ENCODE measurements at places on chromosomes 11 and 22.

GRCh38 chr22:41883400-41883799, 31.5 kb downstream of the SHISA8 start:
- no peak for DNase-seq

DNA sequence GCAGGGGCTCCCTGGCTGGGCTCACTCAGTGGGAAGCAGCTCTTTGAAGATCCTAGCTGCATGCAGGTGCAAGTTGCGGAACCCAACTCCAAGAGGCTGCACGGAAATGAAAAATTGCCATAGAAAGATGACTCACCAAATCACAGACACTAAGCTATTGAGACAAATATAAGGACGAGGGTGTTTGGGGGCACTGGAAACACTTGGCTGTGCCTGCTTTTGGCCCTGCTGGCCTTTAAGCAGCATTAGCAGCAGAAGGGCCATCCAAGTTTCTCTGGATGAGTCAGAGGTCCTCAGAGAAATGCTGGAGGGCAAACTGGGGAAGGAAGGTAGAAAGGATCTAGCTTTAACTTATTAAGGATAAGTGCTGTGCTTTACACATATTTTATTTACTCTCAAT, 282.3 kb downstream of the KIRREL3 start:
- no peak for DNase-seq

DNA sequence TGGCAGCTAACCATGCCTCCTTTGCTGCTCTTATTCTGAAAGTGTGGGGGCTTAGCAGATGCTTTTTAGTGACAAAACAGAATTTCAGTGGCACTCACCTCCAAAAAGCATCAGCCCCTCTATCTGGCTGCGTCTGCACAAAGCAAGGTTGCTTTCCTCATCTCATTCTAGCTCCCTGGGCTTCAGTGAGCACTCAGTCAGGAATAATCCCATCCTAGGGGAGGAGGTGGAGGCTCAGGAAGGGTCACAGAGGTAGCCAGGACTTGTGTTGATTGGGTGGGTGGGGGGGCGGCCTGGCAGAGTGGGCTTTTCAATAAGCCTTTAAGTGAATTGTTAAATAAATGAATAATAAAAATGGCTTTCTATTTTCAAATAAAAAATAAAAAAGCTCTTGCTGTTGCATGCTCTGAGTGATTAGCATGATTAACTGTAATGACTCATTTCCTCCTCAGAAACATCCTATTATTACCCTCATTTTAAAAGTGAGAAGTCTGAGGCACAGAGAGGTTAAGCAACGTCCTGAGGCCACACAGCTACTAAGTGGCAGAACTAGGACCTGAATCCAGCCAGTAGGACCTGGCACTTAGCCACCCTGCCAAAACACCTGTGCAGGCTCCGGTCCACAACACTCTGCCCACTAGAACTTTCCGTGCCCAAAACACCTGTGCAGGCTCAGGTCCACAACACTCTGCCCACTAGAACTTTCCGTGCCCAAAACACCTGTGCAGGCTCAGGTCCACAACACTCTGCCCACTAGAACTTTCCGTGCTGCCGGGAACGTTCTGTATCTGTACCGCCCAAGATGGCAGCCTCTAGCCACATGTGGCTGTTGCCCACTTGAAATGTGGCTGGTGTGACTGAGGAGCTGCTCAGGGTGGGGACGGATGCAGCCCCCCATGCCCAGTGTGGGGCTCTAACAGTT, 5.5 kb downstream of the B3GAT1 start:
- no peak for DNase-seq

DNA sequence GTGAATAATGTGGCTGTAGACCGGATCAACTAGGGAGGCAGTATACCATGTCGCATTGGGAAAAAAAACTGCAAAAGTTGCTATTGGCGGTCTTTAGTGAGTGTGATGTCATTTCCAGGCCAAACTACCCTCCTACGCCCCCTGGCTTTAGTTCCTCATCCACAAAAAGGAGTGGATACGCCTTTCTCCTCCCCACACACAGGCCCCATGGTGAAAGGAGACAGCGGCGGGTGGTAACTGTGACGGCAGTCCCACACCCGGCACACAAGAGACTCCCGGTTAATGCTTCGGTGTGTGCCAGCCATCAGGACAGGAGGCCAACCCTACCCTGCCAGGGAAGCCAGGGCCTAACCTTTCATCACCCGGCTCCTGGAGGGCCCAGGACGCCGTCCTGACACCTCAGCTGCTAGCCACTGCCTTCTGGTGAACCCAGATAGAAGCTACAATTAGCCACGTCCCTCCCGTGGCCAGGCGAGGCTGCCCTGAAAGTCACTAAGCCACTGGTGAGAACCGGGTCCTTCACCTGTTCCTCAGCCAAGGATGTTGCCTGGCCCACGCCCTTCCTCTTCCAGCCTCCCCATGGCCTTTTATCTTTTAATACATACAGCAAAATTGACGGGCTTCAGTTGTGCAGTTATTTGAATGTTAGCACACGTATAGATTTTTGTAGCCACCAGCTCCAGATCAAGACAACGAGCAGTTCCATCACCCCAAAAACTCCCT, 10.8 kb downstream of the TP53I11 start:
- no peak for DNase-seq

DNA sequence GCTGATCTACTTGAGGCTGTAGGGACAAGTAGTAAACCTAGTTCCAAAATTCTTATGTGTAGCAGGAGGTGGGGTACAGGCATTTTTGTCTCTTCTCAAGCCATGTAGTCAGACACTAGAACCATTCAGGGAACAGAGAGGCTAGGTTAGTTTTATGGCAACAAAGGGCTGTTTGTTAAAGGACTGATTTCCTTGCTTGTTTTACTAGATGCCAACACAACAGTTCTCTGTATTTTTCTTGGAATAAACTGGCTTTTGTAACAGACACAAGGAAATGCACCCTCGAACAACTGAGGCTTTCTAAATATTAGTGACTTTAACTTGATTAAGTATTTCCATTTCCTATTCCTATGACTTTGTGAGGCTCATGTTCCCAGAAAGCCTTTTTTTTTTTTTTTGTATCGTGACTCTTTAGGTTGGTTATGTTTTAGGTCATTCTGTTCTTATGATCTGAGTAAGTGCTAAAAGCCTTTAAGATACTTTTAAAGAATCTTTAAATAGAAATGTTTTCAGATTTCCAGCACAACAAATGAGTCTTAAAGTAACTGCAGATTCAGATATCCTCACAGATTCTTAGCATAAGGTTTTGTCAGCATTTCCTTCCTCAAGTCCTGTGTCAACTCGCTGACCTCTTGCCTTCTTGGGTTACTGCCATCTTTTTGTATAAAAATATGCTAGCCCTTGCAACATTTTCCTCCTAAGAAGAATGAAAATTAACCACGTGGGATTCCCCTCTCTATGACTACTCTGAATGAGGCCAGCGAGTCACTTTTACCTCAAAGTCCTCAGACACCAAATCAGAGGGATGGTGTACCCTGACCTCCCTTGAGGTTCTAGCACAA, 92.5 kb downstream of the CCDC83 start:
- no peak for DNase-seq

DNA sequence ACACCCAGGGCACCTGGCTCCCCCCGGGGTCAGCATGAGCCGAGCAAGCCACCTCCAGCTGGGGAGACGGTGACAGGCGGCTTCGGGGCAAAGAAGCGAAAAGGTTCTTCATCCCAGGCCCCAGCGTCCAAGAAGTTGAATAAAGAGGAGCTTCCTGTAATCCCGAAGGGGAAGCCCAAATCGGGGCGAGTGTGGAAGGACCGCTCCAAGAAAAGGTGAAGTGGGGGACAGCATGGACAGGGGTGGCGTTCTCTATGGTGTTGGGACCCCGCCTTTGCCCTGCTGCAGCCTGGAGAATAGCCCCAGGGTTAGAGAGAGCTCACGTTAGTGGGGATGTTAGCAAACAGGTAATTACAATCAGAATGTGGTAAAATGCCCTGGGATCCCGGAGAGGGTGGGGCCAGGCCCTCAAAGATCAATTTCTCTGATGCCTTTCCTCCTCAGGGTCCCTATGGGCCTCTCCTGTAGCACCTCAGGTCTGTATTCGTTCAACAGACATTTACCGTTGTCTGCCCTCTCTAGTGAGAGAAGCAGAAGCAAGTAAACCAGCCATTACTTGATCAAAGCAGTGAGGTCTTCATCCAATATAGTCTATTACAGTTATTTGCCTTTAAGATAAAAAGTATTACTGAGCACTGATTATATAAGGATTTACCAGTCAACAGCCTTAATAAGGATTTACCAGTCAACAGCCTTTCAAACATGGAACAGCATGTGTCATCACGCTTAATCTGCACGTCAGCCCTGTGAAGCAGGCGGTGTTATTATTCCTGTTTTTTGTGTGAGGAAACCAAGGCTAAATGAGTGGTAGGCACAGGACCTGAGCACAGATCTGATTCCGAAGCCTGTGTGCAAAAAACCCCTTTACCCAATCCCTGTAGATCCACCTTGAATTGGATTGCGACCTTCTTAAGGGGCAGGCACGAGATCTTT, 1.0 kb downstream of the CCDC86 start:
- DNase-seq, result no peak

- DNase-seq, result no peak
Observed at GRCh38 chr22:49627217-49628181, 200.2 kb downstream of the BRD1 start.

DNA sequence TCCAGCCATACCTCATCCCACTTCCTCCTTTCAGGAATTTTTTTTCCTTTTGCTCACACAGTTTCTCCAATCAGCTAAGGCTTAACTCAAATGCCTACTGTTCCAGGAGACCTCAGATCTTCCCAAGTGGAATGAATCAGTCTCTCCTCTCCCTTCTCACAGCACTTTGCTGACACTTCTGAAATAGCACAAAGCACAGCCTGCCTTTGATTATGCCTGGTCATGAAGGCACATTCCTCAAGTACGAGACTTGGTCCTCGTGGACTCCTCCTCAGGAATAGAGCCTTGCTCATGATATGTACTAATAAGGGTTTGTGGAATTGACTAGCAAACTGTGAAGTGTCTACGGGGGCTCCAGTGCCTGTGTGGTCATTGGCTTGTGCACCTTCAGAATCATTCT, 176.7 kb upstream of the TENM4 start:
- DNase-seq, result no peak

GRCh38 chr11:114914231-114915005, 236.1 kb downstream of the NXPE2 start:
- DNase-seq, result no peak

DNA sequence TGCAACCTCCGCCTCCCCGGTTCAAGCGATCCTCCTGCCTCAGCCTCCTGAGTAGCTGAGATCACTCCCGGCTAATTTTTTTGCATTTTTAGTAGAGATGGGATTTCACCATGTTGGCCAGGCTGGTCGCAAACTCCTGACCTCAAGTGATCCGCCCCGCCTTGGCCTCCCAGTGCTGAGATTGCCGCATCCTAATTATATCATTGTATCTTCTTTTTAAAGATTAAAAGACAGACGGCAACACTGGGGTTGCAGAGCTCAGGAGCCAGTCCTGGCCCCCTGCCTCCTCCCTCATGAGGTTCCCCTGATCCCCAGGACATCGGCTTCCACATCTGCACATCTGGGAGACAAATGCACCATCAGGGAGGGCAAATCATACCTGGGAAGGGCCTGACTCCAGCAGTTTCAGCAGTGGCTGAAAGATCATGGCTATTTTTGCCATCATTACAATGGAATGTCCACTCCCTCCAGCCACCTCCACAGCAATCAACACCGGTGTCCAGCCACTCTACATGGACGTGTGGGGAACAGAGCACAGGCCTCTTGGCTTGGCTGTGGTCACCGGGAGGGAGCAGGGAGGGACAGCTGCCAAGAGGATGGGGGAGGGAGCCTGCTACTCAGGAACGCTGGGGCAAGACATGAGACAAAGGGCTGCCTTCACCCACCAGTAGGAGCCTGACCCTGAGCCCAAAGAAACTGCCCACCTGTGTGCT, 9.2 kb upstream of the CELSR1 start:
- DNase-seq, result no peak

DNA sequence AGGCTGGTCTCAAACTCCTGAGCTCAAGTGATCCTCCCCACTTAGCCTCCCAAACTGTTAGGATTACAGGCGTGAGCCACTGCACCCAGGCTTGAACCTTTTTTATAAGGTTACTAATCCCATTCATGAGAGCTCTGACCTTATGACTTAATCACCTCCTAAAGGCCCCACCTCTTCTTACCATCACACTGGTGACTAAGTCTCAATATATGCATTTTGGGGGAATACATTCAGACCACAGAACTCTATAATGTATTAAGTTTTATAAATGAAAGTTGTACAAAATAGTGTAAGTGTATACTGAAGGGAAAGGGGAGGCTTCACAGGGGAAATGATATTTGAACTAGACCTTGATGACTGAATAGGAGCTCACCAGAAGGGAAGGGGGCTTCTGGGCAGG, 28.4 kb upstream of the RBFOX2 start:
- no peak for DNase-seq

- DNase-seq, result no peak
Observed at GRCh38 chr11:103940551-103940950, 95.9 kb upstream of the DDI1 start.

DNA sequence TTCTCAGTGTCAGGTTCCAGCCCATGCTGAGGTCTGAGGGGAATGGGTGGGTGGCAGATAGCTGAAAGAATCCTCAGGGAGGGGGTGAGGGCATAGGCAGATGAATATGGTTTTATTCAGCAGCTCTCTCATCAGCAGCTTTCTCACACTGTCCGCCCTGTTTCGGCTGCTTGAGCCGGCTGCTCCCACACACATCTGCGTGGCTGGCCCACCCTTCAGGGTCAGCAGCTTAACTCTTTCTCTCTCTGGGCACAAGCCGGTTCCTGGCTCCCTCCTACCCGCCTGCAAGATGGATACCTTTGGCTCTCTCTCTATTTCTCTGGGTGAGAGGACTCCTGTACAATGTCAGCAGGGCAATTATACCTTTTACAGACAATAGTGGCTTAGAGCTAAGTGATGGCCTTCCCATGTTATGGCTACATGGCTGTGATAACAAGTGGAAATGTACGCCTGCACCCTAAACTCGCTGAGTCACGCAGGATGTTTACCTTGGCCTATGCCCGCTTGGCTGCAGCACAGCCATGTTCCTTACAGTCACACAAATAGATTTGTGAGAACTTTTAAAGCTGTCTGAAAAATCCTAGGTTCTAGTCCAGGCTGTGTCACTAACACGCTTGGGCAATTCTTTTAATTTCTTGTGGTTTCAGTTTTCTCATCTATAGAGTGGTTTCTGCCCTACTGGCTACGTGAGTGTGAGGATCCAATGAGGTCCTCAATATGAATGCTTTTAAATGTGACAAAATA, 4.1 kb downstream of the MMP20 start:
- DNase-seq, result no peak

All from stimulated activated CD4-positive, alpha-beta T cell treated with anti-CD3 and anti-CD28 coated beads, Interleukin-1b, Interleukin-23, amount 100 ng/mL, for 1 hour (primary cell).